ENCODE measurements at places on chromosomes 4 and X.

GRCh38 chr4:168560184-168561180, 63.6 kb downstream of the PALLD start:
- no peak for DNase-seq

DNA sequence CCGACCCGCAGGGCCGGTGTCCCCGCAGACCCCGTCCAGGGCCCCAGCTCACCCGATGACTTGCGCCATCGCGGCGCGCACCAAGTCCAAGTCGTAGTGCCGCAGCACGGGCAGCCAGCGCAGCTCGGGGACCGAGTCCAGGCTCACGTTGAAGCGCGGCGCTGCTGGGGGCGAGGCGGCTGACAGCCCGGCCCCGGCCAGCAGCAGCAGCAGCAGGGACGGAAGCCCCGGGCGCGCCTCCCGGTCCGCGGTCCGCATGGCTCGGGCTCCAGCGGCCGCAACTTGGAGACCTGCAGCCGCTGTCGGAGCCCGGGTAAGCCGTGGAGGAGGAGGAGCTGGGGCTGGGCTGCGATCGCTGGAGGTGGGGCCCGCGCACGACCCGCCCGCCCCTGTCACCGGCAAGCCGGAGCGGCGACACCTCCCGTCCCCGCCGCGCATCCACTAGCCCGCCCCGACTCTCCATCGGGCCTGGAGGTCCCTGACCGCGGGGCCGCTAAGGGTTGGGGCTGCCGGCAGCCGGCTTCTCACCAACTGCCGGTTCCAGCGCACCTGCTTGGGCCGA, at the start of gene NAAA:
Gene NAAA (minus strand): TSS at position 322 of the 562 bp plus-strand sequence. CDS start 64 bp downstream, at position 258.
- peak; percentile 81 for DNase-seq

DNA sequence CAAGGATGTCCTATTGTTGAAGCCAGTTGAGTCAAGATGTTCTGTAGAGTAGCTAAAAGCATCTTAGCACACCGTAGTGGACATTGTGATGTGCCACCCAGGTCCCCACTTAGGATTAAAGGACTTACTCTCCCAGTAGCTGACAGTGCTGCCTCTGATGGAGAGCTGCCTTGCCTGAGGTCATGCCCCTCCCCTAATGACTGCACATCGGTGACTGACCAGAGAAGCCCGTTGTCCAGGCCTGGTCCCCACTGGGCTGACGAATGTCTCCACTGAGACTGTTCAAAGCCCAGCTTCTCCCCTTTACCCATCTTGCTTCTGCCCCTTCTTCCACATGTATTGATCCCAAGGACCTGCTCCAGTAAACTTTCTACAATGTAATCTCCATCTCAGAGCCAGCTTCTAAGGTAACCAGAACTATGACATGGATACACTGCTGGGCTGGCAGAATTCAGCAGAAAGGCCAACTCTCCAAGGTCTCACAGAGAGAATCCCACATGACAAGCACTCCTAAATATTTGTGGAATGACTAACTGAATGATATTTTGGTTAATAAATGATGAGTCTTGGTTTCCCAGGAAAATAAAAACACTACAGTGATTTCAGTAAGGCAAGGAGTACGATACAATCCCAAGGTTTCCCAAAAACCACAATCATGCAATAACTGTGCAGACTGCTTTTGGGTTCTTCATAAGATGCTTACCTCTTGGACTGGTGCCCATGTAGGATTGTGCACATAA, 82.4 kb upstream of the TMEM150C start:
- no peak for DNase-seq

DNA sequence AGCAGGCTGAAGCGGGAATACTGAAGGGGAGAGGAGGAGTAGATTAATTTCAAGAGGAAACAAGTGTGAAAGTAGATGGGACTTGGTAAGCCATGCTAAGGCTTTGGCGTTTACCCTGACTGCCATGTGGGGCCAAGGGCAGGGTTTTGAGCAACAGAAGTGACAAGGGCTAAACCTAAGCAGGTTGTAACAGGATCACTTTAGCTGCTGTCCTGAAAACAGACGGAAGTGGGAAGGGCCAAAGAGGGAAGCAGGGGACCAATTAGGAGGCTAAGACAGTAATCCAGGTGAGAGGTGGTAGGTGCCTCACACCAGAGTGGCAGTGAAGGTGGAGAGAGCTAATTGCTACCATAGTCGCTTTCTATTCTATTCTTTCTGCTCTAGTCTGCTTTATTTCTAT, 166.5 kb downstream of the PJA1 start:
- DNase-seq = peak; percentile 6

GRCh38 chr4:81523672-81524327, 52.1 kb upstream of the RASGEF1B start:
- DNase-seq = no peak

DNA sequence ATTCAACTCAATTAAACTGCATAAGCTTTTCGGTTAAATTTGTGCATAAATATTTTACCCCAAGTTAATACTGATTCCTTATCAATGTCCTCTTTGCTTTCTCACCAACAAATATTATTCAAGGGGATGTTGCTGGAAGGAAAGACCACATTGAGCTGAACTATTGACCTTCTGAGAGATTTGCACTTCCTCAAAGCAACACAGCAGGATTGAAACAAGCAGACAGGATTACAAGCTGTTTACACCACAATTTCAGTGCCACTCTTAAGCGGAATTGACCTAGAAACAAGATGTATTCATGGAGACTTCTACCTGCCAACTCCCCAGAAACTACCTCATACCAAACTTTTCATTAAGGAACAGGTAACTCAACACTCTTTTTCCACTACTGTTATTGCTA, 96.5 kb upstream of the DUSP21 start:
- DNase-seq = no peak

- DNase-seq = no peak
Observed at GRCh38 chr4:98728433-98728832, 70.0 kb upstream of the TSPAN5 start.

- DNase-seq = no peak
Observed at GRCh38 chrX:70289168-70289792, 447 bp downstream of the PDZD11 start.

- DNase-seq = no peak
Observed at GRCh38 chr4:177687117-177687516, 244.9 kb upstream of the AGA start.

- DNase-seq = no peak
Observed at GRCh38 chr4:40820101-40820500, 70.3 kb downstream of the NSUN7 start.

- peak; percentile 31 for DNase-seq
Observed at GRCh38 chr4:3291411-3291968, 1.3 kb upstream of the RGS12 start.

Data from mucosa of gallbladder (tissue), 1 donor.